ENCODE measurements at places on chromosomes 2 and 18. TPM values are rescaled to one million over a fixed set of nuclear protein-coding genes. Genes with fewer than 3 reads are reported as not detected.
A peak's percentile ranks its signal among the peaks of the same experiment; 100 is the strongest.

The RIT2 gene
- total RNA-seq = not detected

DNA sequence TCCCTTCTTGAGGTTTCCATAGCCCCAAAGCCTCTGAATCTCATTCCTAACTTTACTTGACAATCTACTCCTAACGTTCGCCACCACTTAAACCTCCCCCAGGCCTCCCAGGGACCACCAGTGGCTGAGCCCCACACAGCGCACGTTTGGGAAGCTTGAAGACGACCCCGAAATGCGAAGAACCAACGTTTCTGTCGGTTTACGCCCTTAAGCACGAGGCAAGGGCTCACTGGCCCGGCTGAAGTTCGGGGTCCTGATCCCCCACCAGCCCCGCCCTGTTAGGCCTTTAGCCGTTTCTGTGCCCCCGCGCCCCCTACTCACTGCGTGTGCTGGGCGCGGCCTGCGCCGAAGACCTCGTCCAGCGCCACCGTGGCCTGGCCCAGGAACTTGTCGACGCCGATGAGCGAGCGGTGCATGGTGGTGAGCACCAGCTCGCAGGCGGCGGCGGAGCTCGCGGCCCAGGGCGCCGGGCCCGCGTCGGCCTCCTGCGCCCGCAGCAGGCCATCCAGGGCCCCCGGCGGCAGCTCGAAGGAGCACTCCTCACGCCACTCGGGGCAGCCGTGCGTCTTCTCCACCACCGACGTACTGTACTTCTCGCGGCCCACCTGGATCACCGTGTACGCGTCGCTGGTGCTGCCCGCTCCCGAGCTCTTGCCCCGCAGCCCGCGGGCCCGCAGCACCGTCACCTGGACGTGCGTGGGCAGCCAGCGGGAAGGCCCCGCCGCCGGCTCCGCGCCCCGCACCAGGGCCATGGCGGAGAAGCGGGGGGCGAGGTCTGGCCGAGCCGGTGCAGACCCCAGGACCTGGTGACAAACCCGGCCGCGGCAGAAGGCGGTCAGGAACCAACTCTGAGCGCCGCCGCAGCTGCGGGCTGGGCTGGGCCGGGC lies 479 bp downstream of the RAB11FIP5 start:
- H3K27me3 ChIP-seq = no peaks in the 10 kb centered on the region
- H3K4me1 ChIP-seq = peaks cover 46% of the 10 kb centered on the region
- peak; percentile 68 for DNase-seq
- peak overlapping the region; percentile 81 for H3K4me3 ChIP-seq

DNA sequence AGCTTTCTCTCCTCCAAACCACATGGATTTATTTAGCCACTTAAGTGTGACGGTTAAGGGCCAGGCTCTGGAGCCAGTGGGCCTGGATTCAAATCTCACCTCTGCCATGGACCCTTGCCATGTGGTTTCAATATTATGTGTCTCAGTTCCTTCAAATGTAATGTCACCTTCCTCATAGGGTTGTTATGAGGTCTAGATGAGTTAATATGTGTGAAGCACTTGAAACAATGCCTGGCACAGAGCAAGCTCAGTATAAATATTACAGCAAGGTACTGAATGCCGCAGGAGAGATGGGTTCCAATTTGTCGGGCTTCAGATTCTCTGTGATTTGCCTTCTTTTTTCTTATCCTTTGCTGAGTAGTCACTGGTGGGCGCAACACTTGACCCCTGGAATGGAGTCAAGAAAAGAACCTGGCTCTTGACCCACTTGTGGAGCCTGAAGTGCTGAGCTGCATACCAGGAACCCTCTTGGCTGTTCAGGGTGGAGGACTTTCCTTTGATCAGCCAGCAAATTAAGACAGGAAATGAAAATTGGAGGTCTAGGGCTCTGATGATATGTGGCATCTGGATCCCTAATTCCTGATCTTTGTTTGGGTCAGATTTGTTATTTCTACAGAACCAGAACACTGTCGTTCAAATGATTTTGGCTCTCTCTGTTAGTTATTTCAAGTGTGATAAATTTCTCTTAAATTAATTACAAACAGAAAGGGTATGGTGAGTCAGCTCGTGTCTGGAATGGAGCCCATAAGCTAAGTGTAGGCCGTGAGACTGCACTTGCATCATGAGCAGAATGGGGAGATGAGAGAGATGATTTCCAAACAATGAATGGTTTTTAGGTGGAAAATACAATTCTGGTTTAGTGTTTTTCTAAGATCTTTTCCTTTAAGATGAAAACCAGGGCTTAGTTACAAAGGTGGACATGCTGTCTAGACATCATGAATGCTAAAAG lies 293.0 kb downstream of the KCNS3 start:
- H3K4me3 ChIP-seq = no peak overlapping the region
- H3K27me3 ChIP-seq = peaks cover 7% of the 10 kb centered on the region
- H3K36me3 ChIP-seq = no peaks in the 10 kb centered on the region

DNA sequence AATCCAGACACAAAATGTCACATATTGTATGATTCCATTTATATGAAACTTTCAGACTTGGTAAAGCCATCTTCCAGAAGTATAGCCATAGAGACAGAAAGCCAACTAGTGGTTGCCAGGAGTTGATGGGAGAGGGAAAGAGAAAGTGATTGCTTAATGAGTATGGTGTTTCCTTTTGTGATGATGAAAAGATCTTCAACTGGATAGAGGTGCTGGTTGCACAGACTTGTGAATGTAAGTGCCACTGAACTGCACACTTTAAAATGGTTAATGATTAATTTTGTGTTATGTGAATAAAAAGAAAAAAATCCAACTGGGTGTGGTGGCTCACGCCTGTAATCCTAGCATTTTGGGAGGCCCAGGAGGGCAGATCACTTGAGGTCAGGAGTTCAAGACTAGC lies 135.3 kb upstream of the SLC1A4 start:
- H3K4me1 ChIP-seq = peaks cover 21% of the 10 kb centered on the region
- DNase-seq = no peak
- no peak overlapping the region for H3K27ac ChIP-seq
- H3K27me3 ChIP-seq = no peaks in the 10 kb centered on the region
- no peaks in the 10 kb centered on the region for H3K36me3 ChIP-seq
- no peak overlapping the region for H3K4me3 ChIP-seq

GRCh38 chr2:128563348-128563687 lies 244.7 kb upstream of the HS6ST1 start:
- peak; percentile 86 for DNase-seq
- no peaks in the 10 kb centered on the region for H3K36me3 ChIP-seq

The CFAP53 gene
- 0.27 TPM for total RNA-seq

DNA sequence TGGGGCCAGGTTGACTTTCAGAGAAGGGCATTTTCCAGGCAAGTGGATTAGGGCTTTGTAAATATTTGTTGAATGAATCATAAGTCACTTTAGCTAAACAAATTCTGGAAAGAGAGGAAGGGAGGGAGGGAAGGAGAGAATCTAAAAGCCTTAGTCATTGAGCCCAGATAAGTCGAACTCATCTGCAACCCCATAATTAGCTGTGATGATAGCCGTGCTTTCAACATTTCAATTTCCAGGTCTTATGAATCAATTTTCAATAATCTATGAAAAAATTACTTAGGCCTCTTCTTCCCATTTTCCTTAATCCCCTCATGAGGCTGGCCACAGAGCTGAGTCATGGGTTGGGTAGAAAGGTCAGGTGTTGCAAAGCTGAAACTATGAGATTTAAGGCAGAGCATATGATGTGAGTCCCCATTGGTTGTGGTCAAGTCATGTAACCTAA lies 111.9 kb upstream of the MAPRE2 start:
- no peaks in the 10 kb centered on the region for H3K36me3 ChIP-seq
- no peak for DNase-seq
- no peaks in the 10 kb centered on the region for H3K27me3 ChIP-seq
- H3K27ac ChIP-seq = no peak overlapping the region
- no peak overlapping the region for H3K4me3 ChIP-seq
- no peaks in the 10 kb centered on the region for H3K4me1 ChIP-seq

DNA sequence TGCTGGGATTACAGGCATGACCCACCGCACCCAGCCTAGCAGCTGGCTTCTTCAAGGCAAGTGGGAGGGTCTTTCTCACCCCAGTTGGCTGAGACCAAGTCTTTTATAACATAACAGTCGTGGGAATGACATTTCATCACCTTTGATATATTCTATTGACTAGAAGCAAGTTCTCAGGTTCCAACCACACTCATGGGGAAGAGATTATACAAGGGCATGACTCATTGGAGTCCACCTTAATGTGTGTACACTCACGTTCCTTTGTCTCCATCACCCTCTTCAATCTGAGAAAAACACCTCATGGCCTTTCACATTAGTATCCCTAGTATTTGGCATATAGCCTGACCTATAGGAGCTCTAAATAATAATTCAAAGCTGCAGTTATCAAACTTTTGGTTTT lies 2.8 kb upstream of the BBS5 start:
- no peaks in the 10 kb centered on the region for H3K36me3 ChIP-seq
- no peaks in the 10 kb centered on the region for H3K27me3 ChIP-seq
- no peaks in the 10 kb centered on the region for H3K4me1 ChIP-seq
- H3K27ac ChIP-seq = no peak overlapping the region

DNA sequence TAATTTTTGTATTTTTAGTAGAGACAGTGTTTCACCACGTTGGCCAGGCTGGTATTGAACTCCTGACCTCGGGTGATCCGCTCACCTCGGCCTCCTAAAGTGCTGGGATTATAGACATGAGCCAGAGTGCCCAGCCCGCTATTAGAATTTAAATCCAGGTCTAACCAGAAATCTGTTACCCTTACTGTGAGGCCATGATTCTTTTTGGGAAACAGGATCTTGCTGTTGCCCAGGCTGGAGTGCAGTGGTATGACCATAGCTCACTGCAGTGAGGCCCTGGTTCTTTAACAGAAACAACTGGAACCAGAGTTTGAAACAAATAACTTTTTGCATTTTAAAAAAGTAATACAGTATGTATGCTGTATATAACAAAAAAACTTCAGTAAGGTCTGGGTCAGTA lies 75.7 kb downstream of the NOL10 start:
- no peak for DNase-seq
- no peaks in the 10 kb centered on the region for H3K27me3 ChIP-seq
- H3K36me3 ChIP-seq = no peaks in the 10 kb centered on the region
- H3K4me1 ChIP-seq = no peaks in the 10 kb centered on the region

The NEU4 gene
- 3.6 TPM for total RNA-seq

The APCDD1 gene
- total RNA-seq = 8.9 TPM

- no peaks in the 10 kb centered on the region for H3K27me3 ChIP-seq
- no peak overlapping the region for H3K4me3 ChIP-seq
- H3K4me1 ChIP-seq = no peaks in the 10 kb centered on the region
- no peak for DNase-seq
- no peaks in the 10 kb centered on the region for H3K36me3 ChIP-seq
These were observed 30.0 kb upstream of the RTTN start for GRCh38 chr18:70235478-70235877.

- no peaks in the 10 kb centered on the region for H3K36me3 ChIP-seq
- H3K27ac ChIP-seq = no peak overlapping the region
- no peak overlapping the region for H3K4me3 ChIP-seq
- H3K4me1 ChIP-seq = peaks cover 24% of the 10 kb centered on the region
- H3K27me3 ChIP-seq = no peaks in the 10 kb centered on the region
These were observed 56.8 kb upstream of the MSH2 start for GRCh38 chr2:47346107-47346506.

DNA sequence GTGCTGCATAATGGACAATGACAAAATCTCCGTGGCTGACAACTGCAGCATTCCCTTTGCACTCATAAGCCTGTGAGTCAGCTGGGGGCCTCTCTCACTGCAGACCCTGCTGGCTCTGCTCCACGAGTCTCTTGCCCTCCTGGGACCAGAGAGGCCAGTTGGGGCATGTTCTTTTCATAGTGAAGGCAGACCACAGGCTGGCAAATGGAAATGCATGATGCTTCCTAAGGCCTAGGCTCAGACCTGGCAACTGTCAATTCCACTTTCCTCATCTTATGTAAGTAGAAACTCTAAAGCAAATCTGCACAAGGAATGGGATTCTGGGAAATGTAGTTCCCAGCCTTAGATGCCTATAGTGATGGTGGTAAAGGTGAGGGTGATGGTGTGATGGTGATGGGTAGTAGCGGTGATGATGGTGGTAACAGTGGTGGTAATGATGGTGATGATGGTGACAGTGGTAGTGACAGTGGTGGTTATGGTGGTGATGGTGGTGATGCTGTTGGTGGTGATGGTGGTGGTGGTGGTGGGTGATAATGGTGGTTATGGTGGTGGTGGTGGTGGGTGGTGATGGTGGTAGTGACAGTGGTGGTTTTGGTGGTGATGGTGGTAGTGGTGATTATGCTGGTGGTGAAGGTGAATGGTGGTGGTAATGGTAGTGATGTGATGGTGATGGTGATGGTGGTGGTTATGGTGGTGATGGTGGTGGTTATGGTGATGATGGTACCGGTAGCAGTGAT lies 185.8 kb upstream of the ARL4C start:
- no peaks in the 10 kb centered on the region for H3K27me3 ChIP-seq
- H3K4me3 ChIP-seq = no peak overlapping the region

DNA sequence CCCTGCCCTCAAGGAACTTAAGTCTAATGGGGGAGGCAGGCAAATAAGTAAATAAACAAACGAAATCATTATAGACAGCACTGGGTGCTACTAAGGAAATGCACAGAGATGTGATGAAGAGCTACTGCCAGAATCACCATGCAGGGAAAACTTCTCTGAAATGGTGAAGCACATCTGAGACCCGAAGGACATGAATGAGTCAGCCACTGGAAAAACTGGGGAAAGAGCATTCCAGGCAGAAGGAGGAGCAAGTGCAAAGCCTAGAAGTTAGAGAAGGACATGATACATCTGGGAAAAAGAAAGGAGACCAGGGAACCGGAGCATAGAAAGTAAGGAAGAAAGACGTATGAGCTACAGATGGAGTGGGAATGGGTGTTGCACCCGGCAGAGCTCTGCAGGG lies 56.8 kb downstream of the TGFA start:
- H3K27me3 ChIP-seq = no peaks in the 10 kb centered on the region
- H3K36me3 ChIP-seq = no peaks in the 10 kb centered on the region
- H3K27ac ChIP-seq = no peak overlapping the region
- DNase-seq = no peak

DNA sequence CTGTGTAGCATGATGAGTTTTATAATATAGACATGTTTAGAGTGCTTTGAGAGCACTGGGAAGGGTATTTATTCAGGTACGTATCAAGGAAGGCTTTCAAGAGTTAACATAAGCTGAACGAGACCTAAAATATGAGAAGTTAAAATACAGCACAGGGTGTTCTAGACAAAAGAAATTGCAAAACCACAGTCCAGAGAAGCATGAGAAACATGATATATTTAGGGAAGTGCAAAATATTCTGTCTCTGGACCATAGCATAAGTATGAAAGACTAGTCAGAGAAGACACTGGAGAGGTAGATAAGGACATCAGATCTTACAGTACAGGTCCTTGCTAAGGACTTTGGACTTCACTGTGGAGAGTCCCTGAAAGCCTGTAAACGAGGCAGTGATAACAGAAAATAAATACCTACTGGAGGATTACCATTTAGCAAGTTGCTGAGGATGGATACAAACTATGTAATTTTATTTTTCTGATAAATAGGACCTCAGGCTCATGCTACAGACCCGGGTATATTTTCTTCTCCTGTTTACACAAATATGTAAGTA lies 43.7 kb downstream of the FSIP2 start:
- H3K36me3 ChIP-seq = no peaks in the 10 kb centered on the region
- no peaks in the 10 kb centered on the region for H3K4me1 ChIP-seq
- no peaks in the 10 kb centered on the region for H3K27me3 ChIP-seq
- H3K4me3 ChIP-seq = no peak overlapping the region
- H3K27ac ChIP-seq = no peak overlapping the region

GRCh38 chr18:55839343-55839742 lies 251.4 kb upstream of the TCF4 start:
- H3K36me3 ChIP-seq = no peaks in the 10 kb centered on the region
- H3K27me3 ChIP-seq = no peaks in the 10 kb centered on the region
- H3K4me1 ChIP-seq = no peaks in the 10 kb centered on the region

GRCh38 chr2:30661173-30662107 lies 145.8 kb downstream of the CAPN13 start:
- no peak overlapping the region for H3K27ac ChIP-seq
- no peak for DNase-seq
- H3K27me3 ChIP-seq = no peaks in the 10 kb centered on the region
- H3K4me1 ChIP-seq = no peaks in the 10 kb centered on the region
- no peaks in the 10 kb centered on the region for H3K36me3 ChIP-seq
